SHP77 (cell line): ENCODE measurements at places on chromosomes 12 and 14.

GRCh38 chr12:57476162-57476992, 3.3 kb downstream of the ARHGAP9 start:
- no peak for DNase-seq

DNA sequence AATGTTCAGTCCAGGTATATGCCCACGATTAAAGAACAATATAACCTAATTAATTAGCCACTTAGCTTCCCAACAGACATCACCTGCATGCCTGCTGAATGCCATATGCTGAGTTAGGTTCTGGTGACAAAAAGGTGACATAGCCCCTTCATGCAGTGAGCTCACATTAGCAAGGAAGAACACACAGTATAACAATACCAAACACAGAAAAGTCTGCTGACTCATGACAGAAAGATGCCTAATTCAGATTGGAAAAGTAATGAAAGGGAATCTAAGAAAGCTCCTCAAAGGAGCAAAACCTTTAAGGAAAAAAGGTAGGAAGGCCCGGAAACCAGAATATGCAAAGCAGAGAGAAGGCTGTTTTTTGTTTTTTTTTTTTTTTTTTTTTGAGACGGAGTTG, 59.0 kb downstream of the FERMT2 start:
- no peak for DNase-seq

GRCh38 chr12:110200124-110200417, 75.9 kb downstream of the IFT81 start:
- DNase-seq = no peak

DNA sequence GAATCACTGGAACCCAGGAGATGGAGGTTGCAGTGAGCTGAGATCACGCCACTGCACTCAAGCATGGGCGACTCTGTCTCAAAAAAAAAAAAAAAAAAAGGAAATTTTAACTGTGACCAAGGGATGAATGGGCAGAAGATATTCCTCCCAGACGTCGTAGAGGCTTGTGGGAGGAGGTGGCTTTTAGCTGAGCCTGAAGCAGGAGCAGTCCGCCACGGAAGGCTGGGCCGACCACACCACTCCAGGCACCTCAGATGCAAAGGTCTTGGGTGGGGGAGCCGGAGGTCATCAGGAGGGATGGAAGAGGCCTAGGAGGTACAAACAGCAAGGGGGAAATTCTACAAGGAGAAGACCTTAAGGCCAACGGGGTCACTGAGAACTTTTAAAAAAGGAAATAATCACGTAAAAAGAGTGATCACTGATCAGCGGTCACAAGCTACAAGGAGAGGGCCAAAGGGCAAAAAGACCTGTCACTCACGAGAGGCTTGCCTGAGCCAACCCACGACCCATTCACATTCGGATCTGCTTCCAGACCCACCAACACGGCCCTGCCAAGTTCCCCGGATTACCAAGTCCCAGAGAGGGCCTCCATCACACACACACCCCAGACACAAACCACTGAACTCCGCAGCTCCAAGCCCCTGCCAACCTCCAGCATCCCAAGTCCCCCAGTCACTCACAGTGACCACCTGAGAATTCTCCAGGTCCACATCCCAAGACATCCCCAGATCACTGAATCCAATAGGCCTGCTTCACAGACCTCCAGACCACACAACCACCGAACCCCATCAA, 3.5 kb downstream of the ZNF605 start:
- DNase-seq = no peak

GRCh38 chr12:51392556-51393237, 1.5 kb upstream of the GALNT6 start:
- DNase-seq = peak; percentile 46

DNA sequence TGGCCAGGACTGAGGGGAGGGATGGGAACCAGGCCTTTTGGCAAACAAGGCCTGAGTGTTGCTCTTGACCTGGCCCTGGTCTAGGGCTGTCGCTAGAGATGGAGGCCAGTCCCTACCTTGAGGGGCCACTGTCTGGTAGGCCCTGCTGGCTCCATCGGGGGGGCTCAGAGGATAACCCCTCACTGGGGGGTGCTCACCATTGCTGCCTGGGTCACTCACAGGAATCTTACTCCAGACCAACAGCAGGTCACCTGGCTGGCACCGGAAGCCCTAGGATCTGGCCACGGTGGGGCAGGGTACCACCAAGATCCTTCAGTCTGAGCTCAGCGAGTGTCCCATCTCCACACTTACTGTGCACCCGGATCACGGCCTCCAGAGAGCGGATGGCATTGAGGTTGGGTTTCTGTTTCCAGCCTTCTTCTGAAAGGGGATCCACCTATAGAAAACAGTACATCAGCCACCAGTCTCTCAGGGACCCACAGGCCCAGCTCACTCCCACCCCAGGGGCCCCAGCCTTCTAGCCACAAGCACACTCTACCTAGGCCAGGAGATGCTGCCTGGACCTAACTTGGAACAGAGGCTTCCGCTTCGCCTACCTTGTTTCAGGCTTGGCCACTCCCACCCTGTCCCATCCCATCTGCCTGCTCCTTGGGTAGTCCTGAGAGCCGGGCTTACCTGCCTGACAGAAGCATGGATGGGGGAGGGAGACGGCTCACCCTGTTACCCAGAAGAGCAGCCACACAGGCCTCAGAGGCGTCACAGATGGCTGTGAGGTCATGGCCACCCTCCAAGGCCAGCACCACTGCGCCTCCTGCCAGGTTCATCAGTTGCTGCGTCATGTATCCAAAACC, 12.2 kb downstream of the SLC48A1 start:
- DNase-seq = no peak

DNA sequence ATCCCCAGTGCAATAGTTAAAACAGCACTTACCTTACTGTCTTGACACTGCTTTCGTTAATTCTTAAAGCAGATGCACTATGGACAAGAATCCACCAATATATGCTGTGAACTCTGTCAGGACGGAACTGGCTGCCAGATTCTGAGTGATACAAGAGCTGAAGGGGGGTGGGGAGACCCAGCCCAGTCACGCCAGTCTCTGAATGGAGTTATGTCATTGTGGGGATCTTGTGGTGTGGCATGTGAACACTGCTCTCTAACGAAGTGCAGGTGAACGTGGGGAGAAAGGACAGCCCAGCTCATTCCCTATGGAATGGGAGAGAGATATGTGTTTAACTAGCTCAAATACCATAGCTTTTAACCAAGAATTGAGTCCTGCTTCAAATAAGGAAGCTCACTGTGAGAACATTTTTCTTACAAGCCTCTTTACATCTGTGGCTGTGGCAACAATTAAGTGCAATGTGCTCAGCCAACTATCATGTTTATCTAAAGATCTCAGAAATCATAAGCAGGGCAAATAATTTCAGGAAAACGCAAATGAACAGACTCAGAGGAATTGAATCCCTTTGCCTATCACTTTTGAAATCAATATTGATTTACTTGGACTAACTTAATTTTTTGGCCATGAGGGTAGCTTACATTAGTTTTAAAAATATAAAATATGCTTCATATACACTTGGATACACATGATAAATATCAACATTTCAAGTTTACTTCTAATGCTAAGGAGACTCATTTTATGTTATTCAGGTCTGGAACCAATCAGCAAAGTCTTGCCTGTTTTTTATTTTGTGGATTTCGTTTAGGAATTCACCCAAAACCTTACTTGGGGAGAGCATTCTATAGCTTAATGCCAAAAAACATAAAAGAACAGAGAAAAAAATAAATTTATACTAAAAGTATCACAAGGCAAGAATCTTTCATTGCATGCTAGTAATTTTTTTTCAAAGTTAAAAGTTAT, at the start of gene LUM:
Gene LUM (minus strand): TSS at position 129 of the 960 bp plus-strand sequence. CDS start 2,515 bp downstream, outside the sequence.
- DNase-seq = peak; percentile 30

- DNase-seq = no peak
Measured at GRCh38 chr12:6960593-6961277, 9.6 kb downstream of the PTPN6 start.

GRCh38 chr14:61537563-61538463, 157.5 kb upstream of the HIF1A start:
- DNase-seq = peak; percentile 45

GRCh38 chr14:24535737-24536136, 27.7 kb upstream of the CMA1 start:
- no peak for DNase-seq

DNA sequence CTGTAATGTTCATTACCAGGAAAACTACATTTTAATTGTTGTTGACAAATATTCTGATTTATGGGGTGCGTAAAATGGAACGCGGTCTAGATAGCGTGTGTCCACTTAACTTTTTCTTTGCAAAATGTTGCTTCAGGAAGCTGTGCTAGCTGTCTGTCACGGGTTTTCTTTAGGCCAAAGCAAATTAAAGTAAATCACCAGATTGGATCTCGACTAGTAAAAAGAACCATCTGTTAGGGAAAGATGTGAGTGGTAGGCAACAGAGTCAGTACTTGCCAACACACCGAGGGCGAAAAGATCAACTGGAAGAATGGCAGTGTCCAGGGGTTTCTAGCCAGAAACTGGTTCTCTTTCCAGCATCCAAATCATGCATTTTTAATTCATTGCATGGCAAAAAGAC, 404.9 kb upstream of the TMPO start:
- DNase-seq = no peak

DNA sequence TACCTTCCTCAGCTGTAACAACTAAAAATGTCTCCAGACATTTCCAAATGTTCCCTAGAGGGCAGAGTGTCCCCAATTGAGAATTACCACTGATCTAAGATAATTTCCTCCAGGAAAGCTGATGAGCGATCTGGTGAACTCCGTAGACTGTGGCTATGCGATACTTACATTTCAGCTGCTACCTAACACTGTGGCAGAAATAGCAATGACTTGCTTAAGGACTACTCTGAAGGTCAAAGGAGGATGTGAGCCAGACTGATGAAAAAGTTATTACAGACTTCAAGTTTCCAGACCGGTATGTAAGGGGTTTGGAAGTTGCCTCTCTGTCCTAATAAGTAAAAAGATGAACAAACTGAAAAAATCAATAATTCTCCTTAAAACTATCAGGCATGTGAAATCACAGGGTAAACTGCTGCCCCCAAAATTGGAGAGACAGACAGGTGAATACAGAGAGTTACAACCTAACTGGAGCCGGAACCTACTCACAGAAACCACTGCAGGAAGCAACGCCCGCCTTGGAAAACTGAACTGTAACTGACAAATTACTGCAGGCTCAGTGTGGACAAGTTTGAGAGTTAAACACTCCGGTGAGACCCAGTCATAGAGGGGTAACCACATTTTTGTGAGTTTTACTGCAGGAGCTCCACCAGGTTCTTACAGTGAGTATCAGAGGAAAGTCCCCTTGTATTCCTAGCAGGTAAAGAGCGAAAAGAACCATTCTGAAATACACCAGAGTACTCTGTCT, 60.0 kb upstream of the PARP11 start:
- DNase-seq = no peak

- DNase-seq = no peak
Measured at GRCh38 chr14:24940213-24940783, 109.6 kb downstream of the STXBP6 start.

- no peak for DNase-seq
Measured at GRCh38 chr14:95906591-95906990, 30.0 kb downstream of the TUNAR start.

DNA sequence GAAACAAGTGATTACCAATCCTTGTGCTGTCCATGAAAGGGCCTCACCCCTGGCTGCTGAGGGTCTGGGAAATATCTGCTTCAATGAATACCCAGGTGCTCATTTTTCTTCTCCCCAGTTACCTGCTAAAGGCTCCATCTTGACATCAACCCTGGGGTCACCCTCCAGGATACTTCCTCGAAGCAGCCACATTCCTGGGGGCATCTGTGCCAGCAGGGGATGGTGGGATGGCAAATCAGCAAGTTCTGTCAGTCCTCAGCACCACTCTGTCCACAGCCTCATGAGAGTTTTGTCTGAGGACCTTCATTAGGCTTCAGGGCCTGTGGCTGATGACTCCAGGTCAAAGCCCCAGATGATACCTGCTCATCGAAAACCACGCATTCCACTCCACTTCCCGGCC, 124.8 kb downstream of the ZFP36L1 start:
- DNase-seq = no peak

GRCh38 chr14:89955022-89955744, 544 bp upstream of the TDP1 start:
- DNase-seq = no peak

GRCh38 chr14:37585101-37585511, 9.9 kb downstream of the FOXA1 start:
- DNase-seq = no peak

- DNase-seq = no peak
Measured at GRCh38 chr12:108438667-108439066, 76.4 kb upstream of the FICD start.

DNA sequence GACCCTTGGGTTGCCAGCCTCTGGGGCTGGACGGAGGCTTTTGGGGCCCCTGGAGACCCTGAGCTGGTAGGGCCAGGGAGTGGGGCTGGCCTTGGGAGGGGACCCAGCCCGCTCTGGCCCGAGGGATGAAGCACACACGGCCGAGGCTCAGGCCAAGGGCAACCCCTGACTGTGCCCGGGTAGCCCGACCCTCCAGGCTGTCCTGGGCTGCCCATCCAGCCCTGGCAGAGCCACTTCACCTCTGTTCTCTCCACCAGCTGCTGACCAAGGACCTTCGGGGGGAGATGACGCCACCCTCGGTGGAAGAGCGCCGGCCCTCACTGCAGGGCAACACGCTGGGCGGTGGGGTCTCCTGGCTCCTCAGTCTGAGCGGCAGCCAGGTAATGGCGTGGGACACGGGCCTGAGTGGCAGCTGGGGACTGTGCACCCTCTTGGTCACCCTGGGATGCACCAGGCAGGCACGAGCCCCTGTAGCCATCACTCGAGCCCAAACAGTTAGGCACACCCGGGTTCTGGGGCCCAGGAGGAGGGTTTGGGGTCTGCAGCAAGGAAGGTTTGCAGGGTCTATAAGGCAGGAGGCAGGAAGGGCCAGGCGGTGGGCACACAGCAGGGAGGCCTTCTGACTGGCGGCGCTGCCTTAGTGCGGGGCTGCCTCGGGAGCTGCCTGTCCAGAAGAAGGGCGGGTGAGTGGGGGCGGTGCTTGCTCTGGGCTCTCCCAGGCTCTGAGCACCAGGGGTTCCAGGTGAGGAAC, 19.7 kb downstream of the ASPG start:
- no peak for DNase-seq

DNA sequence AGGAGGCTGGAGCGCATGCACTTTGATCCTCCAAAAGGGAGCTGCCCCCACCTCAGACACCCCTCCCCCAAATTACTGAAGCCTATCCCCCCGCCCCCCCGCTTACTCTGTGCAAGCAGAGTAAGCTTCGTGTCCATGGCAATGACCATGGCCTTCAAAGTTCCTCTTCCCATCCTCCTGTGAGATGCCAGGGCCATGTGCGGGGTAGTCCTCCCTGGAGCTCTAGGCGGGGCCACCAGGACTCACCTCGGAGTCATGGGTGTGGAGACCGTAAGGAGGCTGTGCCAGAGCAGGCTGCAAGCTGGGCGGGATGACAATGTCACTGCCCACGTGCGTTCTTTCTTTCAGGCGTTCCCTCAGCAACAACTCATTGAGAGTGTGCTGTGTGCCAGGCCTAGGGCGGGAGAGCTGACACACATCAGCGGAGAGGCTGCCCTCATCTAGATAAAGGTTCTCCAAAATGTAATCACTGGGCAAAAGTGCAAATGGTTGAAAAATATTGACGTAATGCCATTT, 66.8 kb downstream of the C14orf132 start:
- peak; percentile 71 for DNase-seq

GRCh38 chr12:53299101-53299453, 418 bp upstream of the MYG1 start:
- DNase-seq = no peak

- DNase-seq = no peak
Measured at GRCh38 chr12:105219261-105220028, 16.5 kb downstream of the APPL2 start.

GRCh38 chr12:14638066-14638465, 58.3 kb downstream of the GUCY2C start:
- no peak for DNase-seq
